ENCODE measurements at places on chromosomes 13 and 19.

DNA sequence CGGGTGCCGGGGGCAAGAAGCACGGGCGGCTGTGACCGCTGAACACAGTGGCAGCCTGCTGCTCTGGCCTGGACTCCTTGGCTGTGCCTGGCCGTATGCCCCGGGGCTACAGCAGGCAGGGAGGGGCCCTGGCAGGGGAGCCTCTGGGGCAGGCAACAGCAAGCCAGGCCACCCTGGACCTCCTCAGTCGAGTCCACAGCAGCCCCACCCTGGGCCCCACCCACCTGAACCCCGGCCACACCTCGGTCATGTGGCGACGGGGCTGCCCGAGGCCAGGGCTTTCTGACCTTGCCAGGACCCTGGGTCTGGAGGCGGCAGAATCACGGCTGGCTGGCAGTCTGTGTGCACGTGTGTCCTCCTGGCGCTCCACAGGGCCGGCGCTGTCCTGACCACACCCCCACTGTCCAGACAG is 8.7 kb downstream of the CILP2 start:
- DNase-seq: no peak

DNA sequence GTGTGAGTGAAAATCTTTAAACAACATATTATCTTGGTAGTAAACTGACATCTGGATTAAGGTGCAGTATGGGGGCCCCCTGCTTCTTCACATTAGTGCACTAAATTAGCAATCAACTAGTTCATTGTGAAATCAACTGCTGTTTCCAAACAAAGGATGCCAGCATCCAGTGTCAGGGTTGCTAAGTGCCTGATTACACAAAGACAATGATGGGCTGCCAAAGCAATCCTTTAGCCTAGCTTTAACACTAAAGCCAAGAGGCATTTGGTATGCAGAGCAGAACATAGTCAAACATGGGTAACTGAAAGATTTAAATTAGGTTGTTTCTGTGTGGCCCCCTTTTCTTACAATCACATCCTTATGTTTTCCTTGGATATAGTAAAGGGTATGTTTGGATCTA is 543.1 kb upstream of the SLITRK5 start:
- no peak for DNase-seq

GRCh38 chr19:34171539-34171876 is 796 bp upstream of the LSM14A start:
- peak; percentile 63 for DNase-seq

DNA sequence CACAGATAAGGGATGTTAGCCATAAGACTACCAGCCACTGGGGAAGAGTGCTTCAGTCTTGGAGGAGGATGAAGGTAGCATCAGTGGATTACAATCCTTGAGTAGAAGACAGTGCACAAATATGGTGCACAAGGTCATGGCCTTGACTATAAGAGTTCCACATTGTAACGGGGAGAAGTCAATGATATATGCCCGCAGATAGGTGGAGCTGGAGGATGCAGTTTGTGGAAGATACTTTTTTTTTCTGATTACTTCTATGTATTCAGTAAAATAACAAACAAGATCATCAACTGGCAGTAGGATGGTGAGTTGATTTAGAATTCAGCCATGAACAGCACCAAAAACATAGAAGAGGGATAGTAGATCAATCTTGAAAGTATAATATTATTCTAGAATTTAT is 926.8 kb upstream of the MIR17HG start:
- DNase-seq: no peak

DNA sequence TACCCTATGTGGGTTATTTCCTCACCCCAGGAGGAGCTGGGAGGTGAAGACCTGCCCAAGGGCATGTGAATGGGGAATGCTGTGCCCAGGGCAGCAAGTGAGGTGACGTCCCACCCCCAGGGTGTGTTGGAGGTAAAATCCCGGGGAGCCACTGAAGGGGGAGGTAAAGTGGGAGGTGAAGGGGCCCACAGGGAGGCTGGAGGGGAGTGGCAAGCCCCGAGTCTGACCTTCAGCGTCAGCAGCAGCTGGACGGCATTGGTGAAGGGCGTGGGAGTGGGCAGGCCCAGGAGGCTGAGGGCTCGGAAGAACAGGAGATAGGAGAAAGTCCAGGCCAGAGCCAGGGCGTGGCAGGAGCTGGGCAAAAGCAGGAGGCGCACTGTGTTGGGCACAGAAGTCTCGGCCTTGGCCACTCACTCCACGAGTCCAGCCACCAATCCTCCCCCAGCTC is 2.4 kb downstream of the MBOAT7 start:
- no peak for DNase-seq

- no peak for DNase-seq
Measured at GRCh38 chr13:80118506-80118905, 222.4 kb downstream of the SPRY2 start.

DNA sequence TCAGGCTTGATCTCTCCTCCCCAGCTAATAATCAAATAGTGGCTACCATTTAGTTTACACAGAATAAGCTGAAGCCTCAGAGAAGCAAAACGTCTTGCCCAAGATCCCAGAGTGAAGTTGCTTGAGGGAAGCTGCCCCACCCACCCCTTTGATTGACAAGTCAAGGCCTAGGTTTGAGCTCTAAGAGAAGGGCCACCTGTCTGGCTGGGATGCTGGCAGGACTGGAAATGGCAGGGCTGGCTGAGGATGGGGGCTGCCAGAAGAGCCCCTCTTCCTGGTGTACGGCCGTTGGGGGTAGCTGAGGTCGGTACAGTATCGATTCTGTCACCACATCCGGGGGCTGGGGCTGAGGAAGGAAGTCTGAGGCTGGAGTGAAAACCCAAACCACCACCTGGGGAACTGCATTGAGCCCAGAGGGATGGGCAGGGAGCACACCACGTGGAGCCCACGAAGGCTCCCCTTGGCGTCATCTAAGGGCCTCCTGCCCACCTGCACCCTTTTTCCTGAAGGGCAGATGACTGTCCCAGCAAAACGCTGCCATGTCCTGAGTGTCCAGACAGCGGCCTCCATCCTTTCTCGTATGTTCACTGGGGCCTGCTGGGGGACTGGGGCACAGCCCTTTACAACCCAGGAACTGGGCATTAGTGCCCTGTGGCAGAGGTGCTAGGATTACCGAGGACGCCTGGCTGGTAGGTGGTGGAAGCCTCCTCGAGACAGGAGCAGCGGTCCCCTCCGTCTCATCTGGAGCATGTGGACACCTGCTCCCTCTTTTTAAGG is 1.4 kb upstream of the PRKD2 start:
- DNase-seq: no peak

DNA sequence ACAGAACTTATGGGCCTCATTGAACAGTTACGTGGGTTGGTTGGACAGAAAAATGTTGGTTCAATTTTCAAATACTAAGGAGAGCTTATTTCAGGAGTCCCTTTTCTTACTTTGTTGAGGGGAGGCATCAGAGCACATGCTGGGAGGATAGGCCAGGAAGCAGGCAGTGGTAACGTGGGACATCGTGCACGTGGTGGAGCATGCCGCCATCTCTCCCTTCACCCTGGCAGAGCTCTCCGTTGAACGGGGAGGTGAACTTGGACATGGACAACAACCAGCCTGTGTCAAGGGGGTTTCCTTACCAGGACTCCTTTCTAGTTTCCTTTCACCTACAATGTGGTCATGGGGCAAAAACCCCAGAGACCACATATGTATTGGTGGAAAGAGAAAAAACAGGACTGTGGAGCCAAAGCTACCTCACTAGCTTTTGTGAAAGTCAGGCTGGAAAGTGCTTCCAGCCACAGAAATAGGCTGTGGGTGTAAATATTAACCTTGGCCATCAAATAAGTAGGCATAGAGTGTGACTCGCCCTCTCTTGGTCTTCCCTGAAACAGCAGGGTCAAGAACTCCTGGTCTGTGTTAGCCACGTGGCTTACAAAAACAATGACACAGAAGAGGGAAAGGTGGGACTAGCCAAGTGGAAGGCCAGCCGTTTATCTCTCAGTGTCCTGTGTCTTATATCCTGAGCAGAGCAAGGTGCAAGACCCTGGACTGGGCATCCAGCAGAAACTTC is 14.4 kb downstream of the MICOS13 start:
- peak; percentile 36 for DNase-seq

DNA sequence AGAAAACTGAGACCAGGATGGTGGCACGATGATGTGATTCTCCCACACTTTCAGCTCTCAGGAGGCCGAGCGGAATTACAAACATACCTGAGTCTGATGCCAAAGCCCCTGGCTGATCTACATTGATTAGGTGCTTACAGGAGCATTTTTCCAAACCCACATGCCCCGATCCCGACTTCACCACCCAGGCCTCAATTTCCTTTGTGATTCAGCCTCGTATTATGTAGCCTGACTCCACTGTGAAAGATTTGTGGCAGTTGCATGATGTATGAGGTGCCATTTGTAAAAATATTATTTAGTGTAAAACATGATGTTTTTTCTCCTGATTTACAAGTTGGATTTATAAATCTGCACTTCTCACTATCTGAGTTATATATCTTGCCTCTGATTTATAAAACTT is 118.0 kb downstream of the TSHZ3 start:
- DNase-seq: peak; percentile 29

DNA sequence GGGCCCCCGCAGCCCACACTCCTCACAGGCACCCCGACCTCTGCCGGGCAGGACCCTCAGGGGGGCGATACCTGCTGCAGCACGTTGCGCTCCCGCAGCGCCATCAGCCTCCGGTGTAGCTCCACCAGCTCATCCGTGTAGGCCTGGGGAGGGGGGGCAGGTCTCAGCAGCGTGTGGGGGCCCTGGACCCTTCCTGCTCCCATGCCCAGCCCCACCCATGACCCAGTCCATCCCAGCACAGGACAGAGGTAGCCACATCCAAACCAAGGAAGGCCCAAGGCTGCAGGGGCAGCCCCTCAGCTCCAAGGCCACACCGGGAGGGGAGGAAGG is 66.5 kb downstream of the MLLT1 start:
- no peak for DNase-seq

- no peak for DNase-seq
Measured at GRCh38 chr13:33168321-33168960, 117.1 kb downstream of the STARD13 start.

- no peak for DNase-seq
Measured at GRCh38 chr19:33677745-33678426, 56.1 kb downstream of the CHST8 start.

DNA sequence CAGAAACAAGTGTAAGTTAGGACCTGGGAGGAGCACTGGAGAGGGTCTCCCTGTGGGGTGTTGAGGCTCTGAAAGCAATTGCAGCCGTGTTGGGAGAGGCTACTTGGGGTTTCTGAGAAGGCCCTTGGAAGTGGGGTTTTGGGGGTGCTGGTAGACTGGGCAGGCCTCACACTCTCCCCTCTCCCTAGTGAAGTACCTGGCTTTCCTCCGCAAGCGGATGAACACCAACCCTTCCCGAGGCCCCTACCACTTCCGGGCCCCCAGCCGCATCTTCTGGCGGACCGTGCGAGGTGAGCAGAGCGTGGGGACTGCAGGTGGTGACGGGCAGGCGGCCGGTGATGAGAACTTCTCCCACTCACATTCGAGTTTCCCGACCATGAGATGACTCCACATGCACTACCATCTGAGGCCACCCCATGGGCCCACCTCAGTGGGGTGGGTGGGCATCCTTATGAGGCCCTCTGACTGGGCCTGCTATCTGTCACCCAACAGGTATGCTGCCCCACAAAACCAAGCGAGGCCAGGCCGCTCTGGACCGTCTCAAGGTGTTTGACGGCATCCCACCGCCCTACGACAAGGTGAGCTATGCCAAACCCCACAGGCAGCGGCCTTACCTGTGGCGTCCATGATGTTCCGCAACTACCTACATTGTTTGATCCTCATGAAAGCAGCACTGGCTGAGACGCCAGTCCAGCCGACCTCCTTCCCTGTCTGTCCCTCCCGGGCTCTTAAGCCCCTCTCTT is 3.0 kb downstream of the RPL13A start:
- no peak for DNase-seq
